ENCODE measurements at places on chromosomes 4 and X.

GRCh38 chrX:67351411-67351810 lies 192.4 kb upstream of the AR start:
- no peak for DNase-seq

- no peak for DNase-seq
Observed at GRCh38 chrX:154040307-154040756, 20.6 kb upstream of the IRAK1 start.

GRCh38 chrX:39850630-39851152 lies 247.1 kb downstream of the BCOR start:
- DNase-seq, result no peak

DNA sequence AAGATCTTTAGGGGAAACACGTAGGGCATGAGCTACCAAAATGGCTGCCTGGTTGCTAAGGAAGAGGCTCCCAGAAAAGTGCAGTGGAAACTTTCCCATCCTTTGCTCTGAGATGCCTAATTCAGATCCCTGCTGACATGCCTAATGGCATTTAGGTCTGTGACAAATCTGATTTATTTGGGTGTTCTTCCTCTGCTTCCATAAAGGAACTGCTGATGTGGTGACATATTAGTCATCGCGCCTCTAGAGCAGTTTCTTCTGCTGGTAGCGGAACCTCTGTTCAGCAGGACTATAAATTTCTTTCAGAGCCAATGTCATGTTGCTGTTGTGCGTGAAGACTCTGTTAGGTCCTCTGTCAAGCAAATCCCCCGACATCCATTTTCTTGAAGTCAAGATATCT lies 310.0 kb downstream of the PDHA2 start:
- DNase-seq, result no peak

DNA sequence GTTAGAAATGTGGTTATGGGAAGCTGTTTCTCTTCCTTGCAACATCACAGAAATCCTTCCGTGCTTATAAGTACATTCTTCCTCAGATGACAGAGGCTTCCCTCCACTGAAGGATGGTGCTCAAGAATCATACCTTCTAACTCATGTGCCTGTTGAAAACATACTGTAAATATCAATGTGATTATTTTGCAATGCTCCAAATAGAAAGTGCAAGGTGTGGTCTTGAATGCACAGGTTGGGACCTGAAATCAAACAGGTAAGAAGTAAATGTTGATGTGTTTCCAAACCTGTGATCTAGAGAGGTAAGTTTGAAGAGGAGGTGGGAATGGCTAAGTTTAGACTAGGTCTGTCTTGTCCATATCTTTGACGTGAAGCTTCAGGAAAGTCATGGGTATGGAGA lies 87.7 kb downstream of the ZNF518B start:
- DNase-seq, result no peak

DNA sequence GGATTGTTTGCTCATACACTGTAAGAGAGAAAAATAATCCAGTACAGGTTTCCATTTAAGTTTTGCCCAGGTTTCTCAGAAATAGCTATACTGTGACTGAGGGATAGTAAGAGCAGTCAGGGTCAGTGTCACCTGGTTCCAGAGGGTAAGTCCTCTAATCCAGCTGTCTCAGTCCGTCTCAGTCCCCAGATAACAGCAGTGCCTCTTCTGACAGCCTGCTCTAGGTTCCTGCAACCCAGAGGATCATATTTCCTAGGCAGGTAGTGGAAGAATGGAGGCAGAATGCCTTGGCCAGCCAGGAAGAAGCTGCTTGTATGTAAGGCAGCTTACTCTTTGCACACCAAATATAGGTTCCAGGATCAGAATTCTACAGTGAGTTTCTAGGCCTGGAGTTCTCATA lies 22.6 kb upstream of the GNRHR start:
- no peak for DNase-seq

GRCh38 chr4:13601048-13601447 lies 26.5 kb downstream of the BOD1L1 start:
- DNase-seq, result no peak

- DNase-seq, result no peak
Observed at GRCh38 chrX:103309860-103310554, 783 bp downstream of the BEX2 start.

- DNase-seq, result no peak
Observed at GRCh38 chrX:63327788-63328187, 23.3 kb downstream of the SPIN4 start.

- no peak for DNase-seq
Observed at GRCh38 chr4:1569461-1570151, 114.5 kb downstream of the FAM53A start.

DNA sequence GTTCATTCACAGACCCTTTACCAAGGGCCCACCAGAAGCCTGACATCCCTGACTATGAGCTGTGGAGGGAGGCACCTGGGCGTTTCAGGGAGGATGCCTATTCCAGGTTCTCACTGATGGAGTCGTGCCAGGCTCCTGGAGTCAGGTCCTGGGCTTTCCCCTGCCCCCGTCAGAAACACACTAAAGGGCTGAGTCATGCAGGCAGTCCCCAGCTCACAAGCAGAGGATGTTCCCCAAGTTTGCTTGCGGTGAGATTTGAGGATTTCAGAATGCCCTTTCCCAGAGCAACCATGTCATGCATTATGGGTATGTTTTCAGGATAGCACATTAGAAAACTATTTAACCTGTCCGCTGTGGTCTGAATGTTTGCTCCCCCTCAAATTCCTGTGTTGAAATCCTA lies 45.2 kb downstream of the FHDC1 start:
- no peak for DNase-seq

GRCh38 chr4:20192736-20193135 lies 59.0 kb upstream of the SLIT2 start:
- no peak for DNase-seq

DNA sequence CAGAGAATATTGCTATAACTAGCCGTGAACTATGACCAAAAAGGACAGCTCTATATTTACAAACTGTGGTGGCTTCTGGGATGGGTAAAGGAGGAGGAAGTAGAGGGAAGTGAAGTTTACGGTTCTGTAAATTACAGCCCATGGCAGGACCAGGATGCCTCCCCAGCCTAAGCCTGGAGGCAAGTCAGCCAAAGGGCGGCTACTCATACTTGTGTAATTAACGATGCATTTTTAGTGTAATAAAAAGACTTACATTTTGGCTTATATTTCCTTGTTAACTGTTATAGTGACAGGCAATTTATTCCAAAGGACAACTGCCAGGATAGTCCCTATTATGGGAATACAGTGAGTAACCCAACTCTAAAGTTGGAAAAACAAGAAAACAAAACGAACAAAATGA lies 139.9 kb upstream of the OTUD4 start:
- no peak for DNase-seq

DNA sequence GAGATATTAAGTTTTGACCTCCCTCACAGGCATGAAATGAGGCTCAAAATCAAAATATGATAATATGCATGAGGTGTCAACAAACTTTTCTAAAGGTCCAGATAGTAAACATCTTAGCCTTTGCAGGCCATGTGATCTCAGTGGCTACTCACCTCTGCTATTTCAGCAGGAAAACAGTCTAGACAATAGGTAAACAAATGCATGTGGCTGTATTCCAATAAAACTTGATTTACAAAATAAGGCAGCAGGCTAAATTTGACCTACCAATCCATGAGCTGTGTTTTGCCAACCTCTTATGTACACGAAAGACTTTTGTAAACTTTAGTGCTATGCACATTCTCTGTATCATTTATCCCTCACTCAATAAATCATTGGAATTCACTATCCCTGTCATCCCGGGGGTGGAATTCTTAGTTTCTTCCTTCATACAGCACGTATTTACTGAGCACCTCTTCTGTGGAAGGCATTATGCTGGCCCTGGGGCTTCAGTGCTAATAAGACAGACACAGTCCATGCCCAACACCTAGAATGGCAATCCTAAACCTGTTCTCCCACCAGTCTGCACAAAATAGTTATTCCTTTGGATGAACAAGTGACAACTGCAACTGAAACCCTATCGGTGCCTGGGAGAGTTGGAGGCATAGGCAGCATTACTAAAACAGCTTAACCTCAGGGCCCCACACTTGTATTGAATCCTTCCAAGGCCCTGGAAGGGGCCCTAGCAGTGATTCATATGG lies 19.9 kb downstream of the MAGEB17 start:
- DNase-seq, result no peak

DNA sequence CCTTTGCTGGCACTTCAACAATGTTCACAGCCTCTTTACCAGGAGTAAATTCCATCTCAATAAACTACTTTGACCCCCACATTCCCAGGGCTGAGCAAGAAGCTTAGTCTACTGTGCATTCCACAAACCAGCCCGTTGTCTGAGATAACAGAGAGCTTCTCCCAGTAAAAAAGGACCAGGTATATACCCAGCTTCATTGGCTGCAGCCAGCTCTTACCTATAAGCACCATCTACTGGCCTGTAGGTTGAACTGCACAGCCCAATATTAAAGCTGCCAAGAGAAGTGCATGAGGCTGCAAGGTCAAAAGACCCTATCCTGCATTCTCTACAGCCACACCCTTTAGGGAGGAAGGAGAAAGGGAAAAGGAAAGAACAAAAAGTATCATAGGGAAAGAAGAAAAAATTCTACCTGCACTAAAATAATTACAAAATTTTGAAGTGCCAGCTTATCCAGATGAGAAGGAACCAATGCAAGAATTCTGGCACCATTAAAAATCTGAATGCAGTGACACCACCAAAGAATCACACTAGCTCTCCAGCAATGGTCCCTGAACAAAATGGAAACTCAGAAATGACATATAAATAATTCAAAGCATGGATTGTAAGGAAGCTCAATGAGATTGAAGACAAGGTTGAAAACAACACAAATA lies 45.7 kb upstream of the INTU start:
- DNase-seq, result no peak

GRCh38 chr4:2624782-2625530 lies 88.5 kb downstream of the FAM193A start:
- DNase-seq, result no peak

- no peak for DNase-seq
Observed at GRCh38 chrX:37653397-37654085, 32.0 kb upstream of the XK start.

DNA sequence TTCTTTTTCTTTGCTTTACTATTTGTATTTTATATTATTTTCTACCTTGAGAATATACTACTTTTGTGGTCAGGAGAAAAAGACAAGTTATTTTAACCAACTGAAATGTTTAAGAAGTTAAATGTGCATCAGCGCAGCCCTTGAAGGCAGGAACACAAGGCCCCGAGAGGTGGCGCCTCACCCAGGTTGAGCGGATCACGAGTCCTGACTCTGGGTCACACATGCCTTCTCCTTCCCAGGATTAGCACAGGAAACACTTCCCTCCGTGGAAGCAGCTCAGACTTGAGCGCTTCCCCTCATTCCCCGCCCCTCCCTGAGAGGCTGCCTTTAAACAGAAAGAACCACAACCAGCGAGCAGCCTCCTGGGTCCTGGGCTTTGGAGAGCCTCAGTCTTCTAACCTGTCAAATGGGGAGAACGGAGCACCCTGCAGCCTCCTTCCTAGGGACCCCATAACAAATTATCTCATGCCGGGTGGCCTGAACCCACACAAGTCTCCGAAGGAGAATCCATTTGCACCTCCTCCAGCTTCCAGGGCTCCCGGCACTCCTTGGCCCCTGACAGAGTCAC lies 217.6 kb downstream of the AFAP1 start:
- no peak for DNase-seq

Measured in midbrain (tissue), 1 donor.